Activated T-helper 1 cell treated with anti-CD3 and anti-CD28 coated beads, Interleukin-12 subunit alpha, Interleukin-12 subunit beta, Interleukin-2, Interleukin-4 antibody, amounts not matched to agents 30 ng/mL and 10 ng/mL and 1 ng/mL, durations not matched to agents 14 hours and 24 hours and 36 hours (primary cell): ENCODE measurements at places on chromosomes 5 and 9. TPM values are rescaled to one million over a fixed set of nuclear protein-coding genes. Genes with fewer than 3 reads are reported as not detected.

The GABRA1 gene
- total RNA-seq: not detected in 2 replicates

The PCDHGC5 gene
- not detected in 2 replicates for total RNA-seq

The SURF6 gene
- total RNA-seq: 29.0 and 29.8 TPM in 2 replicates

The ABO gene
- 0.34 and 0.60 TPM in 2 replicates for total RNA-seq

The FCHO2 gene
- 0.93 and 2.2 TPM in 2 replicates for total RNA-seq

The TSSK1B gene
- not detected in 2 replicates for total RNA-seq

The C7 gene
- total RNA-seq: not detected in 2 replicates

The PCDHB5 gene
- not detected in 2 replicates for total RNA-seq

DNA sequence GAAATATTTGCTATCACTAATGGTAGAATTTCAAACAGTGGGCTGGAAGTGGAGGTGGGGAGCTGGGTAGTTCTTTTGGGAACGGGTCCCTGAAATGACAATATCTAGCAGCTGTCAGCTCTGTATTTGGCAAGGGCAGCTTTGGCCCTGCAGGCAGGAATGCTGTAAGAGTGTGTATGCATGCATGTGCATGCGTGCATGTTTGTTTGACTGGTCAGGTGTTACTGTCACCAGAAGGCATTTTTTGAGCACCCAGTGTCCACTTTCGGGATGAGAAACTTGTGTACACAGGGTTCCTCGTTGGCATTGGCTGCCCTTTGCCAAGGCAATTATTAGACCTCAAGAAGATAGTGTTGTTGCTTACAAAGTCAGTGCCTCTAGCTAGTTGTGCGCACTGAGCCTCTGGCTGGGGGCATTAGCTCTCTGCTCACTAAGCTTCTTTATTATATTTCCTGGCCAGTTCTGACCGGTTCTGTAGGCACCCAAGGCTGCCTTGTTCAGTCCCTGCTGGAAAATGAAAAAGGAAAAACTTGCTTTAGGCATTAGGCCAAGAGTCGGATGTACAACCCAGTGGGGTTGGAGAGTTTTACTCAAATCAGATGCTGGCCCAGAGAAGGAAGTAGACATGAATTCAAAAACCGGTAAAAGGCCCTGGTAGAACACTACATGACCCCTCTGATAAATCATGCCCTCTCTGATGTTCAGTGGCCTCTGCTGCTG is 2.0 kb downstream of the CYFIP2 start:
- DNase-seq: no peak

GRCh38 chr5:8034852-8035251 is 165.9 kb downstream of the MTRR start:
- DNase-seq: no peak

DNA sequence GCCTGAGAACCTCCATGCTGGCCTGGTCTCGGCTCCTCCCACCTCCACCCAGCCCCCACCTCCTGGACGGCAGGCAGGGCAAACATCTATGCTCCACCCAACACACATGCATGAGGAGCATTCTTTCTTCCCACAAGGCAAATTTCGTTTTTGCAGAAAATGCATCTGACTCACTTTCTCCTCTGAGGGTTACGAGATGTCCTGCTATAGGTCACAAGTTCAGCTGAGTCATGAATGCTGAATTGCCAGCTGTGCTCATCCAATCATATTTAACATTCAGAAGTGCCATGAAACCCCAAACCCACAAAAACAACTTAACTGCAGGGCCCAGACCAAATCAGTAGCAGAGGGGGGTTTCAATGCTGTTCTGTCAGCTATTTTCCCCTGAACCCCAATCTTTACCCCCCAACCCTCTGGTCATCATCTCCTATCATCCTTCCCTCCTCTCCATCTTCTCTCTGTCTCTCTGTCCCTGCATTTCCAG is 39.0 kb upstream of the OSMR start:
- DNase-seq: no peak

DNA sequence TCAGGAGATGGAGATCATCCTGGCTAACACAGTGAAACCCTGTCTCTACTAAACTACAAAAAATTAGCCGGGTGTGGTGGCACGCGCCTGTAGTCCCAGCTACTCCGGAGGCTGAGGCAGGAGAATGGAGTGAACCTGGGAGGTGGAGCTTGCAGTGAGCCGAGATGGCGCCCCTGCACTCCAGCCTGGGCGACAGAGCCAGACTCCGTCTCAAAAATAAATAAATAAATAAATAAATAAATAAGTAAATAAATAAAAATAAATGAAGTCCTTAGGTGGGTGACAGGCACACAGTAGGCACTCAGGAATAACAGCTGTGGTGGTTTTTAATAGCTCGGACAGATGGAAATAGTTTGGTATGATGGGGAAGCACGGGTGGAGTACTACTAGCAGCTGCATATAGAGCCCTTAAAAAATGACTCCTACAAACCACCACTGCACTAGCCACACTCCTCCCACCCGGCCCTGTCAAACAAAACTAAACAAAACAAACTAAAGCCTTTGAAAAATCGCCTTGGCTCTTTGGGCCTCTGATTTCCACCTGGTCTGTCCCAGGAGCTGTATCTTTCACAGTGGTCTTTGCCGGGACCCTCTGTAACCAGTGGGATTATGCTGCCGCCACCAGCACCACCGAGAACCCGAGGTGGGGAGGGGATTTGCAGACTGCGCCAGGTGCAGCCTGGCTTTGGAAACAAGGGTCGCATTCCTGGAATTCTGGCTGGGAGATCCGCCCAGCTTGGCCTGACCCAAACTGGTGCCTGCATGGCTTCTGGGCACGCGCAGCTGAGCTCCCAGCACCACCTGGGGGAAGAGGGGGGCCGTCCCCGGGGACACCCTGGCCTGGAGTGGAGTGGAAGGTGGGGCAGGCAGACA is 5.1 kb upstream of the WDR5 start:
- no peak for DNase-seq

- no peak for DNase-seq
Observed at GRCh38 chr5:133627180-133627579, 14.8 kb upstream of the FSTL4 start.

DNA sequence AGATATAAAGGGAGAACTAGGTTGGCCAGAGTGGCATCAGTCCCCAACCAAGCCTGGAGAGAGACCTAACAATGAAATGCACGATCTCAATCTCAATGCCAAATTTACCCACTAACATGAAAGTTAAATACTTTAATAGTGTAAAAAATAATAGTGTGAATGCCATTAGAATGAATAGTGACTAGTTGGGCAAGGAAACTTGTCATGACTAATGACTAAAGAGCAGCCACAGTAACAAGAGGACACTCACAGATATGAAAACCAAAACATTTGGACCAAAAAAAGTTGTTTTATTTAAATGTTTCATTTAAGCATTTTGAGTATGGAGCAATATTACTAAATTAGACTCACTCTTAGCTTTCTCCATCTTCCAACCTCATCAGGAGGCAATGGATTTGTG is 1853.8 kb downstream of the EFNA5 start:
- no peak for DNase-seq

GRCh38 chr9:4012441-4012840 is 287.4 kb downstream of the GLIS3 start:
- DNase-seq: no peak

- DNase-seq: no peak
Observed at GRCh38 chr9:131735238-131736128, 4.4 kb downstream of the RAPGEF1 start.

- DNase-seq: no peak
Observed at GRCh38 chr9:112861155-112861554, 29.5 kb downstream of the SLC46A2 start.

- no peak for DNase-seq
Observed at GRCh38 chr9:105126226-105126625, 118.2 kb upstream of the SLC44A1 start.

DNA sequence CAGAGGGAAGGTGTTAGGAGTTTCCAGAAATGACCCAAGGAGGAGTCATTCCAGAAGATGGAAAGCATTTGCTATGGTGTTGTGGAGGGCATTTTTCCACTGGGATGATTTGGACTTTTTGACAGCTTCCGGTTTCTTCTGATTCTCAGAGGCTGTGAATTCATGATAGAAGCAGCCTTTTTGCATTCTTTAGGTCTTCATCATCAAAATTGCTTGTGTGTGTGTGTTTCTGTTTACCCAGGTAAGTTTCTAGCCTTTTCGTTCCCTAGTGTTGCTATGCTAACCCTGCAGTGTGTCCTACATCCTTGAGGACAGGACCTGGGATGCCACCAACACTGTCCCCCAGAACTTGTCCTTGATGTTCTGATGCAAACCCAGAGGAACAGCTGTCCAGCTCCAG is 19.6 kb downstream of the IRX1 start:
- no peak for DNase-seq

DNA sequence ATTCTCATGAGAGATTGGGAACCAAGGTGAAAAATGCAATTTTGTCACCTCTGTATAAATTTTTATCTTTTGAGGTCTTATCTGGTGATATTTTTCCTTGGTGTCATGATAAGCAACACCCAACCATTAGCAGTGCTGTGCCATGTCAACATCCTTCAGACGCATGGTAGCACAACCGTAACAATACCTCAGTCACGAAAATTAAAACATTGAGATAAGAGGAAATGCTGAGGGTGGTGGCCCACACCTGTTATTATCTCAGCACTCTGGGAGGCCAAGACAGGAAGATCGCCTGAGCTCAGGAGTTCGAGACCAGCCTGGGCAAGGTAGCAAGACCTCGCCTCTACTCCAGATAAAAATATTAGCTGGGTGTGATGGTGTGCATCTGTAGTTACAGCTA is 32.7 kb downstream of the SLC46A2 start:
- no peak for DNase-seq

GRCh38 chr5:119019501-119019900 is 31.2 kb upstream of the DTWD2 start:
- DNase-seq: no peak

DNA sequence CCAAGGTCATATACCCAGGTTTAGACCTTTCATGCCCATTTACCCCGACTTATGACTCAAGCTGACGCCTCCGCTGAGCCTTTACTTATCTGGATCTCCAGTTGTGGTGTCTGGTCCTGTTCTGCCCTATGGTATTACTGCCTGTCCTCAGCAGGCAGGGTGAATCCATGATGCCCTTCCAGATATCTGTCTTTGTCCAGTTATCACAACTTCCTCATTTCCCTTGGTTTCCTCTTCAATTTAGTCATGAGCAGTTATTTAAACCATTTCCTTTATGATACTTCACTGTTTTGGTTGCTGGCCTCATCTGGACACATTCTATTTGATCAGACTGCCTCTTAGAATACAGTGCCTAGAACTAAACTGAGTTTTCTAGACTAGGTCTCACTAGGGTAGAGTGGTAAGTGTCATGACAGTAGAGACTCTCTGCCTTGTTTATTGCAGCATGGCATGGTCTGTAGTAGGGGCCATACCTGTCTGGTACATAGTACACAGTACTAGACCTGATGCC is 93.3 kb downstream of the MELK start:
- no peak for DNase-seq
